ENCODE measurements at places on chromosomes 5 and 9.

GRCh38 chr9:14437354-14438231, 123.7 kb upstream of the NFIB start:
- DNase-seq = peak; percentile 87

DNA sequence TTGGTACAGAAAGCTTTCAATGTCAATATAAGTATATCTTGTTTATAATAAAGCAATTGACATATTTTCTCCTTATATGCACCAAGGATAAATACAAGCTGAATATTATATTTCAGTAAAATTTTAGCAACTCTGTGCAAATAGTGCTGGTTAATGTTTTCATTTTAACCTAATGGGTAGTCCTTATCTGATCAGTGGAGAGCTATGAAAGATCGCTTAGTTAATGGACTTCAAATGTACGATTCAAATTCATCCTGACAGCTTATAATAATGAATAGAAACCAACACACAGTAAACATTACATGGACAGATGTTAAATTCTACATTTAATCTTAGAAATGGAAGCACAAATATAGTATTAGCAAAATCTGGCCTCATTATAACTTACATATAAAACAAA, 1495.2 kb upstream of the C9orf72 start:
- no peak for DNase-seq

GRCh38 chr9:70415041-70415440, 584 bp upstream of the KLF9 start:
- DNase-seq = no peak

- no peak for DNase-seq
Measured at GRCh38 chr5:89349246-89349980, 466.4 kb upstream of the MEF2C start.

GRCh38 chr9:75084081-75084672, 3.8 kb downstream of the NMRK1 start:
- no peak for DNase-seq

DNA sequence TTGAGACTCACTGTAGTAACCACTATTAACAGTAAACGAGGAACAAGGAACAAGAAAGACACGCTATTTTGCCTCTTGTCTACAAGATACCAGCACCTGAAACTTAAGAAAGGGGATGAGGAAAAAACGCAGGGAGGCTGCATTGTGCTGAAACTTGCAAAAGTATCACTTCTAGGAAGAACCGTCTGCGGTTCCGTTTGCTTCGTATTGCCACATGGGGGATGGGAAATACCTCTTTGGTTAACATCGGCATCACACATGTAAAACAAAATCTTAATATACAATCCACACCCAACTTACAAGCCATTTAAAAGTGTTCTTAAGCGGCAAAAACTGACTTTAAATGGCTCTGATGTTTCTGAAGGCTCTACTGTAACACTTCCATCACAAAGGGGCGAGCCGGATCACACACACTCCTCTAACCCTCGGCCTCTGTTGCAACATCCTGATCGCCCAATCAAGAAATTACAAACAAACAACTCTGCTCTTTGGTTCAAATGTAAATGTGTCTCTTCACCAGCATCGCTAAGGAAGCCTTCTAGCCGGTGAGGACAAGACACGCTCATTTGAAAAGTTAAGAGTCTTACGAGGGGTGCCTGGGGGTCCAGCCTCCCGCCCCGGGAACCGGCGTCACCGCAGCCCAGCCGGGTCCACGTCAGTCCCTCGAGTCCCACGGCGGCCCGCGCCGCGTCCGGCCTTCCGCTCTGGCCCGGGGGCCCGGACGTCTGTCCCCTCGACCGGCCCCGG, 621 bp downstream of the SEC16A start:
- peak; percentile 5 for DNase-seq

- DNase-seq = no peak
Measured at GRCh38 chr5:126965061-126965475, 65.3 kb downstream of the MARCHF3 start.

DNA sequence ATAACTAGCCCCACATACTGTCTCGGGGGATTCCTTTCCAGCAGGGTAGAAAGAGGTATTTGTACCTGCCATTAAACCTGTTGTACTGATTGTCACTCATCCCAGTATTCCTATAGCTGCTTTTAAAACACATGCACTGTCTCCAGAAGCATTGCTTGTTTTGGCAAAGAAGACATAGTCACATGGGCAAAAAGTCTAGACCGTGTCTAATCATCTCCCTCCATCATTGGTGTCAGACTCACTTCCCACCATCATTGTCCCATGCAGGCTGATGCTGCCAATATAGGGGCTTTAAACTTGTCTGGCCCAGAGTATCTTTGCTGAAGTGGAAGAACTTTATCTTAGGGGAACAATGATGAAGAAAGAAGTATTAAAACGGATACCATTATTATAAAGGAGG, 12.6 kb downstream of the DNAJC21 start:
- no peak for DNase-seq

GRCh38 chr5:4879075-4879474, 261.1 kb upstream of the ADAMTS16 start:
- DNase-seq = no peak

DNA sequence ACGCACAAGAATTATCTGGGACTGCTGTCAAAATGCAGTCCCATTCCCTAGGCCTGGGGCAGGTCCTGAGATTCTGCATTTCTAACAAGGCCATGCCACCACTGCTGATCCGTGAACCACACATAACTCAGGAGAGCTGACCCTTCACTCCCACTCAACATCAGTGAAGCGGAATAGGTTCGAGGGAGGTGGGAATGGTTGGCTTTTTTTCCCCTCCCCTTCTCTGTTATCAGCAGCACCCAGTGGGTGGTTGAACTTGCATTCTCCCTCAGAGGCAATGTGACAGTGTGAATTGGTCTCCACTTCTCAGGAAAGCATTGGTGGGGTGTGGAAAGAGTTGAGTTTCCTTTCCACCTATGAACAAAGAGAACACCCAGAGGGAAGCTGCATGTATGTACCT, 344.3 kb downstream of the GADD45G start:
- DNase-seq = no peak

- DNase-seq = no peak
Measured at GRCh38 chr5:63931836-63932235, 30.4 kb downstream of the HTR1A start.

- DNase-seq = no peak
Measured at GRCh38 chr5:157902449-157903116, 43.6 kb upstream of the CLINT1 start.

DNA sequence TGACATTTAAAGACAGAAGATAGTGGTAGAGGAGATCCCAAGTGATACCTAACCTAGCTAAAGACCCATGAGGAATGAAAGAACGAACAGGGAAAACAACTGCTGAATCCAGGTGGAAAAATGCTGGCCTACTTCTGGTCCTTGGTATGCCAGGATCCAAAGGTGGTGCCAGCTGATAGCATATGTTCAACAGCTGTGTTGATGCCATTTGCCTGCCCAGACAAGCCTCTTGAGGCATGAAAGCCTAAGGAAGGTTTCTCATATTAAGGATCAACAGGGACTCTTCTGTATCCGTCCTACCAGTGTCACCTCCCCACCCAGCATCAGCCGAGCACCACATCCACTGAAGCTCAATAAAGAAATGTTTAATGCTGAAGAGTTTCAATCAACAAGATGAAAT, 225.7 kb upstream of the DMRT1 start:
- DNase-seq = no peak

DNA sequence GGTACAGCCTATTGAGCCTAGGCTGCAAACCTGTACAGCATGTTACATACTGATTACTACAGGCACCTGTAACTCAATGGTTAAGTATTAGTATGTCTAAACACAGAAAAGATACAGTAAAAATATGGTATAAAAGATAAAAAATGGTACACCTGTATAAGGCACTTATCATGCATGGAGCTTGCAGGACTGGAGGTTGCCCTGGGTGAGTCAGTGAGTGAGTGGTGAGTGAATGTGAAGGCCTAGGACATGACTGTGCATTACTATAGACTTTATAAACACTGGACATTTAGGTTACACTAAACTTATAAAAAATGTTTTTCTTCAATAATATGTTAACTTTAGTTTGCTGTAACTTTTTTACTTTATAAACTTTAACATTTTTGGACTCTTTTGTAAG, 171.3 kb downstream of the SLC28A3 start:
- no peak for DNase-seq

DNA sequence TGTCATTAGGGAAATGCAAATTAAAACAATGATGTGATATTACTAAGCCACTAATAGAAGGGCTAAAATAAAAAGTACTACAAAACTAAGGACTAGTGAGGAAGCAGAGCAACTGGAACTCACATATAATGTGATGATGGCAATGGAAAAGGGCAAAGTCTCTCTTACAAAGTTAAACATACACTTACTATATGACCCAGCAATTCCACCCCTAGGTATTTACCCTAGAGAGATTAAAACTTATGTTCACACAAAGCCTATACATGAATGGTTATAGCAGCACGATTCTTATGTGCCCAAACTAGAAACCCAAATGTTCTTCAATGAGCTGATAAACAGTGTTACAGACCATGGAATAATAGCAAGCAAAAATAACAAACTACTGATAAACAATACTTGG, 643.7 kb downstream of the TLE1 start:
- DNase-seq = no peak
